NCI-H2081 treated with DMSO at 0.1 percent for 48 hours (cell line): ENCODE measurements at places on chromosomes 16 and 17.

GRCh38 chr16:82384017-82384416 is 214.0 kb upstream of the MPHOSPH6 start:
- no peak for DNase-seq

DNA sequence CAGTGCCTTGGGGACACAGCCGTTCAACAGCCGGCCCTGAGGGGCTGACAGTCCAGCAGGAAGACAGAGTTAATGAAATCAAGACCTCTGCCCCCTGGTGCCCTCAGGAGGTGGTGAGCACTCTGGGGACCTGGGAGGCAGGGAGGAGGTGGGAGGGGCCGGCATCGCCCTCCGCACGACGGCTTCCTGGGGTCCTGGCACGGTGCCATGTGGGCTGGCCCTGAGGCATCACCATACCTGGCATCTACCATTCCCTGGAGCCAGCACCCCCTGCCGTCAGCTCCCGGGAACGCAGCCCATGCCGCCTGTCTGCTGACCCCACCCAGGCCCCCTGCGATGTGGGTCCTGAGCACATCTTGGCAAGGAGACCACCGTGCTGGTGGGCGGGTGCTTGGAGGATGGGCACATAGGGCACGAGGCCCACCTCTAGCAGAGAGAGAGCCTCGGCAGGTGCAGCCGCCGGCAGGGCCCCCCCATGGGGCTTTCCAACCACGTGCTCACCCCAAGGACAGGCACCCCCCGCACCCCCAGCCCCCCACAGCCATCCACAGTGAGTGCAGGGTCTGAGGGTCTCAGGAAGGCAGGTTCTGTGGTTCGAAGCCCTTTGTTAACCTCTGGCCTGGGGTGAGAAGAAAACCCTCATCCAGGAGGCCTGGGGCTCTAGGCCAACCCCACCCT is 52.5 kb downstream of the ZFPM1 start:
- no peak for DNase-seq

GRCh38 chr16:58651965-58652348 is 22.3 kb upstream of the CNOT1 start:
- no peak for DNase-seq

DNA sequence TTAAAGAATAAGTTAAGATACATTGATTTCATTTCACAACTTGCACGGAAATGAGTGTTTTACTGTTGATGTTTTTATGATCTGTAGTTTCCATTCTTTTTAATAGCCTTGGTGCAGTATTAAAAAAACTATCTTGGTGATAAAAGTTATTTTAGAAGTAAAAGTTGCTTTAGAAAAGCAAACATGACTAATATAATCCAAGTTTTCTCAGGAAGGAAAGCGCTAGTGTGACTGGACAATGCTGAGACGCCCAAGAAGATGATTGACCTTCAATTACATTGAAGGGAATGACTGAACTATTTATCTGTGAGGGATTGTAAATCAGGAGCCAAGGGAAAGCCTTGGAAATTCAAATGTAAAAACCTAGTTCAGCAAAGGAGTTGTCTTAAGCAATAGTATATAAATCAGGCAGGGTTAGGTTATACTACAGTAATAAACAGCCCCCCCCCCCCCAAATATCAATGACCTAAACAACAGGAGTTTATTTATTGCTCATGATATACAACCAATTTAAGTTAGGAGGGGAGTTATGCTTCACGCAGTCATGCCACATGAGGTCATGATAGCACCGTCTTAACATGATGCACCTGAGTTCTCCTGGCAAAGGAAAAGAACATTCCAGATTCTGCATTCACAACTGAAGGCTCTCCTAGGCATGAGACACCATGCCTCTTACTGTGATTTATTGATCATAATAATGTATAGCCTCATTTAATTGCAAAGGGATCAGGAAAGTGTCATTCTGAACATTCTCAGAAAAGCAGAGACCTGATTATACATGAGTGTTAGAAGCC is 443.8 kb downstream of the CDH13 start:
- DNase-seq: no peak

- DNase-seq: no peak
Observed at GRCh38 chr16:86334079-86334635, 176.2 kb upstream of the FOXF1 start.

DNA sequence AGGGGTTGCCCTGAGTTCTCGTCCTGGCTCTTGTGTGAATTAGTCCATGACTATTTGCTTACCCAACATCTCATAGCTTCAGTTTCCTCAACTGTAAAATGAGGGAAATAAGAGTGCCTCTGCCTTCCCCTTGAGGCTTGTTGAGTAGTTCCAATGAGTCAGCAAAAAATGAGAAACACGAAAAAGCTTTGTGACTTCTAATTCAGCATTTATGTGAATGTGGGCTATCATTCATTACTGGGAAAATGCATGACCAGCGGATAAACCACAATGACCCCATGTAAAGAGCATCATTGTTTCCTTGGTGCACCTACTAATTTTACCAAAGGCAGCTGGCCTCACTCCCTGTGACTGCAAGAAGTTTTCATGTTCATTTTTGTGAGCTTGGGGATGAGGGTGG is 374.6 kb upstream of the HSBP1 start:
- no peak for DNase-seq

GRCh38 chr17:43070872-43071271 is 45.8 kb downstream of the RND2 start:
- DNase-seq: no peak

DNA sequence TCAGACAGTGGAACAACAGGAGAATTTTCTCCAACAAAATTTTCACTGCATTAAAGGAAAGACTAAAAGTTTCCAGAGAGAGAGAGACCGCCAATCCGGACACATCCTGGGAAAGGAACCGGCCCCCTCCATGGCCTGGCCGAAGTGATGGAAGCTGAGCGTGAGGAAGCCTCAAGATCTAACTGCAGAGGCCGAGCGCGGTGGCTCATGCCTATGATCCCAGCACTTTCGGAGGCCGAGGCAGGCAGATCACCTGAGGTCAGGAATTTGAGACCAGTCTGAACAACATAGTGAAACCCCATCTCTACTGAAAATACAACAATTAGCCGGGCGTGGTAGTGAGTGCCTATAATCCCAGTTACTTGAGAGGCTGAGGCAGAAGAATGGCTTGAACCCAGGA is 3.9 kb downstream of the CTRB2 start:
- no peak for DNase-seq

DNA sequence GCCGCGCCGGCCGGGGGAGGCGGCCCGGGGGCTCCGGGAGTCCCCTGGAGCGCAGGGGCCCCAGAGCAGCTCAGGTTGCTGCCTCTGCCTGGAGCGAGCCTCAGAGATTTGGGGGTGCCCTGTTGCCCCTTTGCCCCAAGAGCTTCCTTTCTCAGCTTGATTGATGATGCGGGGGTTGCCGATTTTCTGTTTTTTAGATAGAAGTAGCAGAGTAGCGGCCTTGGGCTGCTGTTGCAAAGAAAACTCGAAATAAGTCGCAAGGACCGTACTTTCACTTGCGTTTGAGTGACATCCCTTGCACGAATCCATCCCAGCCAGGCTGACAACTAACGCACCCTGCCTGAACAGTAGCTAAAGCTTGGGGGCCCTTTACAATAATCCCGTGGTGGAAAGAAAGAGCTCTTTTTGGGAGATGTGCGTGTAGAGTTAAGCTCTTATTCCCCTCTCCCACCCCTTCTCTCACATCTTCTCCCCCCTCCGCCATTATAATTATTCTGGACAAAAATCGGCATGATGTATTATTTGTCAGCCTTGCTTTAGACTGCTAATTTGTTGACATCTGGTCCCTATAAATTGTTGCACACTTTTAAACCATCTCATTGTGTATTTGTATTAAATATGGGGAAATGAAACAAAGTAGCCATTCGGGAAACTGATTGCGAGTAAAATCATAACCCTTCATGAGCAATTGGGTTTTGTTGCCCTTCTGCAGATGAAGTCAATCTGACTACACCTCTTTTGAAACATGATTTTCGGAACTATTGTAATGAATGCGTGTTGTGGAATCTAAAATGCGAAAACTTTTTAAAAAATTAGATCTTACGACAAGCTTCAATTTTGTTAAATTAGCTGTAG is 873 bp downstream of the USP10 start:
- no peak for DNase-seq

GRCh38 chr17:61118871-61119270 is 280.8 kb upstream of the TBX2 start:
- no peak for DNase-seq

DNA sequence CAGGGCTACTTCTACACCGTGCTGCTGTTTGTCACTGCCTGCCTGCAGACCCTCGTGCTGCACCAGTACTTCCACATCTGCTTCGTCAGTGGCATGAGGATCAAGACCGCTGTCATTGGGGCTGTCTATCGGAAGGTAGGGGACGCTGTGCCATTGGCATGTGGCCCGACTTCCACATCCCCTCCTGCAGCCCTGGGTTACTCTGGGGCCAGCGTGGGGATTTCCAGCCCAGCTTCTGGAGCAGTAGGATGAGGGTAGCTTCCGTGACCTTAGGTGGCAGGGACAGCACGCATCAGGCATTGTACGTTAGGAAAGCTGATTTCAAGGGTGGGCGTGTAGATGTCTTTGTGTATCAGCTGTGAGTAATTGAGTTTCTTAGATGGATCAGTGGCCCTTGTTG is 96.5 kb downstream of the ABCC1 start:
- DNase-seq: no peak

- DNase-seq: no peak
Observed at GRCh38 chr16:56352351-56353053, 72.8 kb downstream of the AMFR start.

GRCh38 chr17:37430051-37430627 is 23.5 kb downstream of the TADA2A start:
- DNase-seq: no peak

GRCh38 chr16:27239906-27240655 is 28.5 kb downstream of the NSMCE1 start:
- DNase-seq: no peak

- no peak for DNase-seq
Observed at GRCh38 chr17:19551165-19551564, 17.5 kb downstream of the SLC47A1 start.

DNA sequence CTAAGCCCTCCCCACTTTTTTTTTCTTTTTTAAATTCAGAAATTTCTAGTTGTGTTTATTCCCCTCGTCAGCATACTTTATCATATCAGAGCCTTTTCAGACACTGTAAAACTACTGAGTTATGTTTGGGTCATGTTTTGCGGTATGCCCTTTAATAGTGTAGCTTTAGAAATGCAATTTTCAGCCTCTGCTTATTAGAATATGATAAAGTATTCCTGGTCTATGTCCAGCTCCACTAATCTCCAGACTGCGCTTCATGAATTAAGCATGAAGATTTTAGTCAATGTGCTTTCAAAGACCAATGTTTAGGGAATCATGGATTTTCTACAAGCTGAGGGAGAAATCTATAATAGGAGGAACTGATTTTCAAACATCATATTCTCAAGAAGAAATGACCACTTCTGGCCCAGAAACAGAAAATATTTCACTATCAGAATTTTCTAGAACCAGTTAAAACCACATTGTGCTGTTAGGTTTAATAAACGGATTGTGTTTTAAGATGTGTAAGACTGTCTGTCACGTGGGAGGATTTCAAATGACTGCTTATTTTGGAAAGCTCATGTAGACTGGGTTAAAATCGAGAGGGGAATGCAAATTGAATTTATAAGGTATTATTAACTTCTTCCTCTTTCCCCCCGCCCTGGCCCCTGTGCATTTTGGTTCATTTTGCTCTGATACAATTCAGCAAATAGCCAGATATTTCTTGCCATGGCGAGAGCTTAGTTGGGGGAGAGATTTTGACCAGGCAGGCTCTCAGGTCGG is 498.5 kb downstream of the WWOX start:
- DNase-seq: no peak

DNA sequence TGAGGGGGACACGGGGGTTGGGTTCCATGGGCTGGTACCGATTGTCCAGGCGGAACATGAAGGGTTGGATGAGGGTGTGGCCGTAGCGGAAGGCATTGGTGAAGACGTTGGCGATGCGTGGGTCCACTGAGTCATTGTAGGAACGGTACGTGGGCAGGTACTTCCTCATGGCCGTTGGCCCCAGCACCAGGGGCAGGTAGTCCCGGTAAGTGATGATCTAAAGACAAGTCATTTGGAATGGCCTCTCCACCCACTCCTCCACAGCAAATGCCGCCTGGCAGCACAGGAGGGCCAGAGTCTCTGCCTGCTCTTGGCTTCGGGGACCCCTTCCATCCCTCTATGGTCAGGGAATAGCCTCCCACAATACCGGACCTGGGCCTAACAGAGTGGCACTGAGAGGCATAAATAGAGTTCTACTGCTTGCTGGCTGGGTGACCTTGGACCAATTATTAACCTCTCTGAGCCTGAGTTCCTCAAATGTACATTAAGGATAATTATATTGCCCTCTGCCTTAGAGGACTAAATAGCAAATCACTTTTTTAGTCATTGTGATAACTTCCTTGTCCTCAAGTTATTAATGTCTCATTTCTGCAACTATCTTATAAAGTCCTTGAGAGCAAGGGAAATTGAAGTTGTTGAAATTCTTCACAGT is 7.2 kb downstream of the MPO start:
- DNase-seq: no peak

- no peak for DNase-seq
Observed at GRCh38 chr17:37405955-37406634, 541 bp downstream of the ACACA start.

DNA sequence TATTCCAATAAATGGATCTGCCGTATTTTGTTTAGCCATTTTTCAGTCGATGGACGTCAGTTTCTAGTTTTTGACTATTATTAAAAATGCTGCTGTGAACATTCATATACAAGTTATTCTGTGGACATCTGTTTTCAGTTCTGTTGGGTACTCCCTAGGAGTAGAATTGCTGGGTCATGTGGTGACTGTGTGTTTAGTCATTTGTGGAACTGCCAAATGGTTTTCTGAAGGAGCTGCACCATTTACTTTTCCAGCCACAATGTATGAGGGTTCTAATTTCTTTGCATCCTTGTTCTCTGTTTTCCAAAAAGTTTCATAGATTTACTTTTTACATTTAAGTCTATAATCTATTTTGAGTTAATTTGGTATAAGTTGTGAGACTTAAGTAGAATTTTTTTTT is 29.5 kb downstream of the CYLD start:
- DNase-seq: no peak
